ENCODE measurements at places on chromosomes 3 and 15. TPM values are rescaled to one million over a fixed set of nuclear protein-coding genes. Genes with fewer than 3 reads are reported as not detected.

GRCh38 chr3:125123451-125124305 lies 67.9 kb upstream of the HEG1 start:
- no peak for DNase-seq

- peak; percentile 68 for DNase-seq
Measured at GRCh38 chr3:52446631-52447511, 2.0 kb upstream of the SEMA3G start.

GRCh38 chr3:42276141-42277132 lies 10.5 kb upstream of the CCK start:
- peak; percentile 48 for DNase-seq

LRRN1 gene
- 5.1 TPM for total RNA-seq
